ENCODE measurements at places on chromosomes 1 and 21.
A peak's percentile ranks its signal among the peaks of the same experiment; 100 is the strongest.

GRCh38 chr1:200139661-200140250 lies 112.2 kb downstream of the NR5A2 start:
- peak; percentile 80 for DNase-seq

- no peak for DNase-seq
These were observed 241.8 kb downstream of the GPR52 start for GRCh38 chr1:174689524-174689923.

- no peak for DNase-seq
These were observed 71.7 kb upstream of the SIM2 start for GRCh38 chr21:36627242-36627641.

DNA sequence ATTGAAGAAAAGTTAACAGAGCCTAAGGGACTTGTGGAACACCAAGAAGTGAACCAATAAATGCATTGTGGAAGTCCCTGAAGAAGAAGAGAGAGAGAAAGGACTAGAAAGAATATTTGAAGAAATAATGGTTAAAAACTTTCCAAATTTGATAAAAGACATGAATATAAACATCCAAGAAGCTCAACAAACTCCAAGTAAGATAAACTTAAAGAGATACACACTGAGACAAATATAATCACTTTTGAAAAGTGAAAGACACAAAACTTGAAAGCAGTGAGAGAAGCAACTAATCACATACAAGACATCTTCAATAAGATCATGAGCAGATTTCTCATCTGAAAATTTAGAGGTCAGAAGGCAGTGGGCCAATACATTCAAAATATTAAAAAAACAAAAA lies 91.2 kb downstream of the MPZL1 start:
- DNase-seq: no peak

- no peak for DNase-seq
These were observed 845 bp upstream of the RGS5 start for GRCh38 chr1:163203561-163203960.

DNA sequence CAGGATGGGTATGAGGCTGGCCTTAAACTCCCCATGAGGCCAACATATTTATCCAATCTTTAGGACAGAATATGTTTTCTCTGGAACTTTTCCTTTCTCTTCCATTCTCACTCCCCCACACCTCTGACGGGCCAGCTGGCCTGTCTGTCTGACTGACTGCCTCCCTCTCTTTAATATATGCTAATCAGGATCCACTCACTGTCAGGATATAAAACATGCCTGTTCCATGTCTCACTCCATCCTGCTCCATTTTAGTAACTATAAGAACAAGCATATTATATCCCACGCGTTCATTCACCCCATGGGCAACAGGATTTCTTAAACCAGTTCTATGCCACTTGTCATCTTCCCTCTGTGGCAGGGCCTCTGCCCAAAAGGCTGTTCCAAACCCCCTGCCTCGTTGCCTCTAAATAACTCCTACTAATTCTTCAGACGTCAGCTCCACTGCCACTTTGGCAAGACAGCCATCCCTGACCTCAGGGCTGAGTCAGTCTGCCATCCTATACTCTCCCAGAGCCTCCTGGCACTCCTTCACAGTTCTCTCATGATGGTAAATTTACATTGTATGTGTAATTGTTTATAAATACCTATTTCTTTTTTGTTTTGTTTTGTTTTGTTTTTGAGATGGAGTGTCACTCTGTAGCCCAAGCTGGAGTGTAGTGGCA lies 84.3 kb upstream of the SPATA6 start:
- DNase-seq: no peak

- no peak for DNase-seq
These were observed 656.4 kb downstream of the LMO4 start for GRCh38 chr1:87985071-87985470.

DNA sequence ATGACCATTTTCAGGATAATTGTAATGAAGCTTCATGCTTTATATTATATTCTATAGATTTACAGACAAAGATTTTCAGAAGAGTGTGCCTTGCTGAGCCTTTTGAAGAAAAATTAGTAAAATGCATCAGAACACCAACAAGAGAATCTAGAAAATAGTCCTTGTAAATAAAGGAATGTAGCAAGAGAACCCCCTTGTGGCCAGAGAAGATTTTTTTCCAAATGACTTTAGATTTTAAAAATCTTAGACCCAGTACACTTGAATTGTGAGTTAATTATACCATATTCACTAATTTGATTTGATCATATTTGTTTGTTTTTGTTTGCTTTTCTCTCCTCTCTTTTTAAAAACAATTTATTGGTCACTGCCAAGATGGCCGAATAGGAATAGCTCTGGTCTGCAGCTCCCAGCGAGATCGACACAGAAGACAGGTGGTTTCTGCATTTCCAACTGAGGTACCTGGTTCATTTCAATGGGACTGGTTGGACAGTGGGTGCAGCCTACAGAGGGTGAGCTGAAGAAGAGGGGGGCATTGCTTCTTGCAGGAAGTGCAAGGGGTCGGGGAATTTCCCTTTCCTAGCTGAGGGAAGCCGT lies 12.8 kb upstream of the IFI44L start:
- peak; percentile 12 for DNase-seq

DNA sequence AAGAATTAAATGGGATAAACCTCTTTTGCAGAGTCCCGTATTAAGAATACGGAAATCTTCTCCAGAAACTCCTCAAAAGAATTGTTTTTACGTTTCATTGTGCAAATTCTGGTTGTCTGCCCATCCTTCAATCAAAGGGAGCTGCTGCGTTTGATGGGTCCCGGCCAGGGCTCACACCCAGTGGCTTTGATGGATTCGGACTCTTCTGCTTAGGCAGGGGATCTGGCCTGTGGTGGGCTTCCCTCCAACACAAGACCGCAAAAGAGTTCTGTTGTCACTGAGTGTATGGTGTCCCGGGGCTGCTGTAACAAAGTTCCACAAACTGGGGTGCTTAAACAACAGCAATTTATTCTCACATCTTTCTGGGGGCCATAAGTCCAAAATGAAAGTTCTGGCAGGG lies 402.0 kb downstream of the PCP4 start:
- DNase-seq: no peak

- DNase-seq: no peak
These were observed 41.6 kb upstream of the APOBEC4 start for GRCh38 chr1:183694755-183695154.

- DNase-seq: no peak
These were observed 4.9 kb upstream of the SH3D21 start for GRCh38 chr1:36301220-36301619.

DNA sequence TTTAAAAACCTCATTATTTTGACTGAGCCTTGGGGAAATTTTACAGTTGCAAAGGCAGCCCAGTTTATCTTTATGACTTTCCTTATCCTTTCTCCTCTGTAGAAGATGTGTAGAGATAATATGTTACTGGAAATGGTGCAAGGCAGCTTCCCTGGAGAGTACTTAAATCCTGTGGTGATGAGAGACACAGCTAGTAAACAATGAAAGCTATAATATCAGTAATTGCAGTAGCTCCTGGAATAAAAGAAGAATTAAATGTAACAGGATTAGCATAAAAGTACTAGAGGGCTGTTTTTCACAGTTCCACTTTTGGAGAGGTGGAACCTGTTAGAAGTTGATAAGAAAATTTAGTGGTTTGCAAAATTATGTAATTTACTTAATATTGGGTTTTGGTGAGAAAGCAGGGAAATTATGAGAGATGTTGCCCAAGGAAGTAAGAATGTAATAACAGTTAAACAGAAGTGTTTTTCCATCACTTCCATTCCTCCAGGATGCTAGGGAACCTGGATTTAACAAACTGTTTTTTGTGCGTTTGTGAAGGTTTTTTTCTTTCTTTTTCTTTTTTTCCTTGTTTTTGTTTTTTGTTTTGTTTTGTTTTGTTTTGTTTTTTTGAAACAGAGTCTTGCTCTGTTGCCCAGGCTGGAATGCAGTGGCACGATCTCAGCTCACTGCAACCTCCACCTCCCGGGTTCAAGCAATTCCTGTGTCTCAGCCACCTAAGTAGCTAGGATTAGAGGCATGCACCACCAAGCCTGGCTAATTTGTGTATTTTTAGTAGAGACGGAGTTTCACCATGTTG lies 15.7 kb upstream of the EDEM3 start:
- DNase-seq: peak; percentile 68

GRCh38 chr1:170935231-170935630 lies at the start of gene MROH9:
MROH9 (plus strand) TSS chr1:170935534; CDS start chr1:170945557, 10,023 bp downstream.
- no peak for DNase-seq

DNA sequence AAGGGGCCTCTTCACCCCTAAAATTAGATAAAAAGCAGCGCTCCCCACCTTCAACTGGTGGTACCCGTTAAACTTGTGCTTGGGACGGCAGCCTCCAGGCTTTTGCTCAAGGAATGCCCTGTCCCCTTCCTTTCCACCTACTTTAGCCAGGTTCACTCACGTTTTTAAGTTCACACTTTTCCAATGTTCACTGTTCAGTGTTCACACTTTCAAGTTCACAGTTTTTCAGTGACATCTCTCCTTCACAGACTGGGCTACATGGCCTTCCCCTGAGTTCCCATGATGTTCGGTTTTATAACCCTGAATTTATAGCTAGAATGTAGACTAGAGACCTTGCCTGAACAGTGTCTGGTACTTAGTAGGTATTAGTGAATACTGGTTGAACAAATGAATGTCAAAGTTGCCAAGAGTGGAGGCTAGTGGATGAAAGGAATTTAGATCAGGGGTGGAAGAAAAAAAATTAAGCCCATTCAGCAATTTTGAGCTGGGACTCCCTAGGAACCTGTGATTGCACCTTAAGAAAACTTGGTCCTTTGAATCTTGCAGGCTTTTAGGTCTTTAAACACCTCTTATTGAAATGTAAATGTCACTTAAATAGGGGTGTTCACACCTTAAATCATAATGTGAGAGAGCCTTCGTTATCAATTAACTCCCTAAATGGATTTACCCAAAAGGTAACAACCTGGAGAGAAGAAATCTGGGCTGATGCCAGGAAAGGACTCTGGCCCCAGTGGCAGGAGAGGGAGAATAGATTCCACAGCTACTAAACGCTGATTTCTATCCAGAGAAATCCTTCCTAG lies 12.3 kb downstream of the BTG2 start:
- no peak for DNase-seq

GRCh38 chr1:58818075-58818474 lies 34.2 kb upstream of the JUN start:
- DNase-seq: no peak

DNA sequence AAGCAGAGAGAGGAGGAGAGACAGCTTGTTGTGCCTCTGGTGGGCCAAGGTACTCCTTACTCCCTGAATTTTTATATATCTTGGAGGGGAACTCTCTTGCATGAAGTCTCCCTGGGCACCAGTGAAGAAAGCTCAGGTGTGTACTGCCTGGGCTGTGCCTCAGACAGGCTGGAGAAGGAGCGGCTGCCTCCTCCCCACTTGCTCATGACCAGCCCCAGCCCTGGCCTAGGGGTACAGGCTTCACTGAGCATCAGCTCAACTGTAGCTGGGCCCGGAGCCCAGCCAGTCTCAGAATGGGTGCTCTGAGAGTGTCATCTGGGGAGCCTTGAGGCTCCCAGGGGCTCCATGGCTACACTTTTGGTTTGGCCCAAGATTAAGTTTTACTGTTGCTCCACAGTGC lies 44.8 kb upstream of the TENT5C start:
- DNase-seq: no peak

DNA sequence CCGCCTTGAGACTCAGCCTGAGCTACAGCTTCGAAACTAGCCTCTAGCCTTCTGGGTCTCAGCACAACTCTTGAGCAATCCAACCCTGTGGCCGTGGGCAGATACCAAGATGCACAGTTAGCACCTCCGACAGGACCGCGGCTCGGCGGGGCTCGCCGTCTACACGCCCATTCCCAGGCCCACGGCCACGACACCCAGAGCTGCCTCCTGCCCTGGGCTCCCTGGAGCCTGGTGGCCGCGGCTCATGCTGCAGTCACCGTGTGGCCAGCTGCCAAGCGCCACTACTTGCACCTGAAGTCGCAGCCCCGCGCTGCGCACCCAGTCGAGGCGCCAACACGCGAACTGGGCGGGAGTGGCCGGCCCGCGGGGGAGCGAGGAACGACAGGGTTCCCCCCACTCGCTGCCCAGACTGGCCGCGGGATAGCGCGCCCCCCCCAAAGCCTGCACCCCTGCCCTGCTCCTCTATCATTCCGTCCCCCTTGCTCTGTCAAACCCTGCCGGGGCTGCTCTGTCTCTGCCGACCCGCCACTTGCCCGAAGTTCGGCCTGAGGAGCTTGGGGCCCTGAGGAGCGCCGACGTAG lies 729 bp upstream of the CDCA8 start:
- DNase-seq: peak; percentile 43

GRCh38 chr1:28516518-28516956 lies 10.7 kb downstream of the RCC1 start:
- peak; percentile 32 for DNase-seq

- no peak for DNase-seq
These were observed 156.3 kb upstream of the C1orf174 start for GRCh38 chr1:4056422-4056821.

- DNase-seq: no peak
These were observed 310.0 kb downstream of the ZP4 start for GRCh38 chr1:237580726-237581125.

GRCh38 chr1:85450832-85451231 lies 14.1 kb downstream of the DDAH1 start:
- no peak for DNase-seq

GRCh38 chr1:10217748-10218441 lies 7.5 kb downstream of the KIF1B start:
- DNase-seq: no peak

DNA sequence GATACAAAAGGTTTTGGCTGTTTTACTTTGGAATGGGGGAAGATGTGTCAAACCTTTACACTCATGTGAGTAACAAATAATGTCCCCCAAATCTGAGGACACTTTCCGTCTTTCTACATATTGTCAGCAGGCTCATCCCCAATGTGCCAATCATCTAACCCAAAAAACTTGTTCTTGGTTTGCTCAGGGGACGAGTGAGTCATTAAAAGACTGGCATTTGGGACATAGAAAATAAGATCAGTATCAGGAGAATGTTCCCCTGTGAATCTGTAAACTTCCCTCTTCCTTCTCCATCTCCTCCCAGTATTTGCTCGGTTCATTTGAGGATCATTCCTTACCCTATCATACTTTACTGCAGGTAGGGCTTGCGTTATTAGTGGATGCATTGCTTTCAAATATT lies 194.1 kb upstream of the RUNX1 start:
- no peak for DNase-seq

DNA sequence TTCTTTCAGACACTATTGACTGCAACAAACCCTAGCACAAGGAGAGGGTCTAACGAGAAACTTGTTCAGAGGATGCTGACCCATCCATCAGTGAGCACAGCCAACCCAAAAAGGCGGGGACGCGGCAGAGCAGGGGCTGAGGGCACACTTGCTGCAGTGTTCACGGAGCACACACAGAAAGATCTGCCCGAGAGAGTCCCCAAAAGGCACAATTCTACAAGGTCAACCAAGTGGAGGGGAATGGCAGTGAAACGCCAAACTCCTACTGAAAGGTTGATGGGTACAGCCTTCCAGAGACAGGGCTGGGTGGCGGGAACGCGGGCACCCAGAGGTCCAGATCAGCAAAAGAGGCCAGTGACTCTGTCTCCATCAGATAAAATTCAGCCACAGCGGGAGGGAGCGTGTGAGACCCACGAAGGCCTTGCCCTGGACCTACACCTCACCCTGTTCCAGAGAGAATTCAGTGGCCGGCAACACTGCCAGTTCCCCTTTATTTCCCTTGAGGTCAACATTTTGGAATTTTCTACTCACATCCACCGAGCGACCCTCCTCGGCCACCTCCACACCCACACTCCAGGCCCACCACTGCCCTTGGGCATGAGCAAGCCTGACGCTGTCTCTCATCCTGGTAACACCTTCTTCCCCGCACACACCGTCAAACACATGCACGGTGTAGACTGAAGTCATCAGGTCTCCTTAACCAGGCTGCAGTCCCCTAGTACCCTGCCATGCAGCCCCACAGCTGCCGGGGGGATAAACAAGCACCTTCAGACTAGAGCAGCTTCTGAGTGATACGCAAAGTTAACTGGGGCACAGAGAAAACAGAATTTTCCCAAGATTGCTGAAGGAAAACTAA lies 5.5 kb downstream of the GNG4 start:
- no peak for DNase-seq

GRCh38 chr1:244826712-244827111 lies 8.7 kb upstream of the COX20 start:
- no peak for DNase-seq

All from hematopoietic multipotent progenitor cell treated with erythropoietin and hydrocortisone succinate and interleukin-3 and kit ligand, for 8 days (in vitro differentiated cells).